ENCODE measurements at places on chromosomes 1 and 21. TPM values are rescaled to one million over a fixed set of nuclear protein-coding genes. Genes with fewer than 3 reads are reported as not detected.

DNA sequence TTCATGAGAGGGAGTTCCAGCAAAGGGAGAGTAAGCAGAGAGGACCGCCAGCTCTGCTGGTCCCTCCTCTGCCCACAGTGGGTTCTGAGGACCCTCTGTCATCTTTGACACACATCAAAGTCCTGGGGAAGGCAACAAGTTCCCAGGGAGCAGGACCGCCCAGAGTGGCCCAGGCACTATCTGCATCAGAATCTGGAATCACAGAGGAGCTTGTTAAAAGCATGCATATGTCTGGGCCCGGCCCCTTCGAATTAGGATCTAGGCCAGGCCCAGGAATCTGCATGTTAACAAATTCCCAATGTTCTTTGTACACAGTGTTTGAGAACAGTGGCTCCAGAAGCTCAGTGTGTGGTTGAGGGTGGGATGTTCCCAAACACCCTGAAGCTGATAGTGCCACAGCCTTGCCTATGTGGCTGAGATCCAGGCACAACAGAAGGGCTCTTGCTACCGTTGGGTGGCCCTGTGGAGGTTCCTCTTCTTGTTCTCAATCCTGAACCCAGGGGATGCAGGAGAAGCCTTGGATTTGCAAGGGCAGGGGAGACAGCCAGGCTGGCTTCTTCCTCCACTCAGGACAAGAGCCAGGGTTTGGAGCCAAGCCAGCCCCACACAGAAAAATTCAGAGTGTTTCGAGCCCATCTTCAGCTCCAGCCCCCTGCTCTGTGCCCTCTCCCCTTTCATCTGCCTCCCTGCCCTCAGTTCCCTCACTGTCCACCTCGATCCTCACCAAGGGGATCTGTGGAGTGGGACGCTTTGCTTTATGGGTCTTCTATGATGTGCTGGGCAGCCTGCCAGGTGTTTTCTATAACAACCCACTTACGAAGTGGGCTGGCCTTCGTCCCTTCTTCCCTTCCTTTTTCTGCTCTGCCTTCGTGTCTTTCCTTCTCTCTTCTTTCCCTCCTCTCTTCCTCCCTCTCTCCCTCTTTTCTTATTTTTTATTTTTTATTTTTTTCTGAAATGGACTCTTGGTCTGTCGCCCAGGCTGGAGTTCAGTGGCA is 129.0 kb upstream of the TMPRSS2 start:
- DNase-seq: no peak

The BEND5 gene
- 6.6 TPM for total RNA-seq

- peak; percentile 85 for DNase-seq
These were observed 4.5 kb downstream of the C1orf232 start for GRCh38 chr1:26164036-26164860.

The RAB7B gene
- total RNA-seq: 11.4 TPM

Measured in aorta (tissue), 5 donors.